ENCODE measurements at places on chromosomes 5 and 9.

DNA sequence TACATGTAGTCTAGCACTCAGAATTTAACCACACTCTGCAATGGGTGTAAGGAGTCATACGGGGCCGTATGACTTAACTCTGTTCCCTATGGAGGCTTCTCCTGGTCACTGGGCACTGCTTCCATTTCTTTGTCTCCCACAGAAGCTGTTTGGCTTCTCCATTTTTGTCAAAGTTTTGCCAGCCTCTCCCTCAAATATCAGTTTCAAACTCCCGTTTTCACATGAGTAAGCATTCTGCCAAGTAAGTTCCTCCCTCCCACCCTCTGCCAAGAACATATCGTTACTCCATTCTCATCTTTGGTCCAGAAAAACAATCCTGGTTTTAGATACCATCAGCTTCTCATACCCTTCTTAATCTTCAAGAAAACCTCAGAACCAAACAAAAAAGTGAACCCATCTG, 6.1 kb downstream of the AFAP1L1 start:
- no peak for DNase-seq

DNA sequence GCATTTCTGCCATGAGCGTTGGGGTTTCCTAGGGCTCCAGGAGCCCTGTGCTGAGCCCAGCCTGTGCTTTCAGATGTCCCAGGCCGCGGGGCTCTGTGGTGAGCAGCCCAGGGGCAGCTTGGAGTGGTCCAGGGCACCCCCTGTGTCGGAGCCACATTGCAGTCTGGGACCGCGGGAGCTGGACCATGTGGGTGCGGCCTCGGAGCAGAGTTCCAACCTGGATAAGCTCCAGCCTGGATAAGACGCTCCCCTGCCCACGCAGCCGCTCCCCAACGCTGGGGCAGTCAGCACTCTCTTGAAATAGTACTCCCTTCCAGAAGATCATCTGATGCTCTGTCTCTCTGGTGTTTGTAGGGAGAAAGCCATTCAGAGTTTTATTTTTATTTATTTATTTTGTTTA, 111.1 kb downstream of the WNK2 start:
- DNase-seq: no peak

GRCh38 chr9:76351006-76351405, 43.2 kb downstream of the RFK start:
- no peak for DNase-seq

DNA sequence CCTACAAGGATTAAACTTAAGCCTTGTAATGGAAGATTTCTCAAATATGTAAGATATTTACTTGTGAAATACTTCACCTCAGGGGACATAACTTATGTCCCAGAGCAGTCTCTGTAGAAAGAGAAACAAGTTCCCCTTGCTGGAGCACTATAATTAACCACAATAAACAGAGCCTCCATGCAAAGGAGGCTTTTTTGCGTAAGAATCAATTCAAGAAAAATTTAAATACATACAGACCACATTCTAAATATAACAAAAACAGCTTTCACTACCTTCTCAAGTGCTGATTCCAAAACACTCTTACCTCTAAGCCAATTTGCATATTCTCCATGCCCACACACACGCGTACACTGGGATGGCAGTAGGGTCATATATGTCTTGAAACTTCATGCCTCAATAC, 30.7 kb upstream of the CCNB1 start:
- no peak for DNase-seq

GRCh38 chr9:81077572-81077971, 611.8 kb downstream of the TLE1 start:
- no peak for DNase-seq

DNA sequence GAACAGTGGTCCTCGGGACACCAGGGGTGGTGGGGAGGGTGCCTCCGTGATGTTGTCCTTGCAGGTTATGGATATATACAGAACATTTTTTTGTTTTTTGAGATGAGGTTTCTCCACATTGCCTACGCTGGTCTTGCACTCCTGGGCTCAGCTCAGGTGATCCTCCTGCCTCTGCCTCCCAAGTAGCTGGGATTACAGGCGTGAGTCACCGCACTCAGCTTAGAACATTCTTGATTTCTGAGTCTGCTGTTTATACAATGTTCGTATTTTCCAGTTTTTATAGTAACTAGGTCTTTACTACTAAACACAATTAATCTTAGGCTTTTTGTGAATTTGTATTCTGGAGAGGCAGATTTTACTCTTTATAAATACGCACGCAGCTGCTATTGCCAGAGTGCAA, 6.0 kb downstream of the PMPCA start:
- no peak for DNase-seq

- DNase-seq: no peak
These were observed 18.6 kb downstream of the ADAMTSL2 start for GRCh38 chr9:133553123-133553522.

Data from naive thymus-derived CD4-positive, alpha-beta T cell (primary cell).